ENCODE measurements at places on chromosomes 16 and 17.

DNA sequence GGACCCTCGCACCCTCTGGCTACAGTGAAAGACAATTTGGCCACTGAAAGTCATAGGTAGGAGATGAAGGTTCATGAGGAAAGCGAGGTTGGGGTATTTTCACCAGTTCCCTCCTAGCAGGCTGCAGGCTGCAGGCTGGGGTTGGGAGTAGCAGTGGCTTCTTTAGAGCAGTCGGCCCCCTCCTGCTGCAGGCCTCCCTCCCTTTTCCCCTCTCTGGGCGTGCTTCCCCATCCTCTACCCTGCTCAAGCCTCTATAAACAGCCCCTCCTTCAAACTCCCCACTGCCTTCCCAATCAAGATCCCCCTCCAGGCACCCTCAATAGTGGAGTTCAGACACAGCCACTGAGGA, 41.8 kb downstream of the GAS7 start:
- no peak for DNase-seq

DNA sequence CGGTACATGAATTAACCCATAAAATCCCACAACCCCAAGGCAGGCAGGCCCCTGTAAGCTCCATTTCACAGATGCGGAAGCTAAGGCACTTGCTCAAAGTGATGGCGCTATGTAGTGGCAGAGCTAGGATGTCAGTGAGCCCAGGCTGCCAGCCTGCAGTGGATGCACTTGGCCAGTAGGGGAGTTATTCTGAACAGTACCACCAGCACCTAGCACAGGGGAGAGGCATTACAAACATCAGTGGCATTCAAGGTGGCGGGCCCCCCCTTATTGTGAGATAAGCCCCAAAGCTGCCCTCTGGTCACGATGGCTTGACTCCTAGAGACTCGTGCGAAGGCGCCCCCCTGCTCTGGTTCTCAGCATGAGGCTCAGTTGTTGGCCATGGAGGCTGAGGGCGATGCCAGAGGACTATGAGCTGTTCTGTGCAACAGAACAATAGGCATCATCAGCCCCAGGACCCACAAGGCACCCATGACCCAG, 33.8 kb downstream of the GTF3C1 start:
- no peak for DNase-seq

DNA sequence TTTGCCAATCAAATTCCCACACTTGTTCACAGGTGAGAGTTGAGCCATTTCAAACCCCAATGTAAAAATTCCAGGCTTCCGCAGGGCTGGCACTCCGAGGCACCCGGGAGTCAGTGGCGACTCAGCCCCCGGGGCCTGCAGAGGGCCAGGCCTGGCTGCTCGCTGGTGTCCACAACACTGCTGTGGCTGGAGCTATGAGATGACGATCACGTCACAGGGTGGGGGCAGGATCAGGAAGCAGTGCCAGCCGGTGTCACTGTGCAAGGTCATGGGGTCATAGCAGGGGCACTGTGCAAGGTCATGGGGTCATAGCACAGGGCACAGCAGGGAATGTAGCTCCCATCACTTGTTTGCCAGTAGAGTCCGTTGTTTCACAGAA, 7.8 kb downstream of the VPS4A start:
- DNase-seq, result no peak

DNA sequence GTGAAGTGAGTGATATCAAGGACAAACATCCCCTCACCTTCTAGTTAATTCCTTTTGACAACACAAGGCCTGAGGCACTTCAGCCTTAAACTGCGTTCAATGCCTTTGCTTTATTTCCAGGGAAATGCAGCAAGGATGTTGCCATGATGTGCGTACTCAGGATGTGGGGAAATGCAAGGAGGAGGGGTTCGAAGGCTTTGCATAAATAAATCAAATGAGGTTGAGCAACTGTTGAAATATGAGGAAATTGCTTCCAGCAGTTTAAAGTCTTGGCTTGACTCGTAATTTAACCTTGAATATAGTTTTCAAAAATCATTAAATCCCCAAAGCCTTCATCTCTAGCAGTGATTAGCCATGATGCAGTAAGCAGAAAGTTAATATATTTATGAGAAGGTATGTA, 81.8 kb upstream of the CCL2 start:
- no peak for DNase-seq

DNA sequence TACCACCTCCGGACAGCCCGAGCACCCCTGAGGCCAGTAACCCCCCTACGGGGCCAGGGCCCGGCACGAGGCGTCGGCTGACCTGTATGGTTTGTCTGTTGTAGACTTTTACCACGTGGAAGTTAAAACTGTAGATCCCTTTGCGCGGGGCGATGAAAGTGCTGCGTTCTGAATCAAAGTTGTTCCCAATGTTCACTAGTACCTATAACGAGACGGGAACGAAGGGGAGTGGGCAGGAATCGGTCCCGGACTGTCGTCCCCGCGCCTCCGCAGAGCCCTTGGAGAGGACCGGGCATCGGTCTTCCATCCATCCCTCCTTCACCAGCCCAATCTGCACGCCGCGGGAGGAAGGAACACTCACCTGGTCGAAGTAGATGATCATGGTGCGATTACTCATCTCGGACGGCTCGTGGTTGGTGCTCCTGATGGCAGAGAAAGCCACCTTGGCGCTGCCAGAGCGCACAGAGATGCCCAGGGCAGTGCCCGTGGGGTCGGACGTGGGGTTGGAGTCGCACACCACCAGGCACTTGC, 732 bp downstream of the CBLN1 start:
- DNase-seq, result no peak

DNA sequence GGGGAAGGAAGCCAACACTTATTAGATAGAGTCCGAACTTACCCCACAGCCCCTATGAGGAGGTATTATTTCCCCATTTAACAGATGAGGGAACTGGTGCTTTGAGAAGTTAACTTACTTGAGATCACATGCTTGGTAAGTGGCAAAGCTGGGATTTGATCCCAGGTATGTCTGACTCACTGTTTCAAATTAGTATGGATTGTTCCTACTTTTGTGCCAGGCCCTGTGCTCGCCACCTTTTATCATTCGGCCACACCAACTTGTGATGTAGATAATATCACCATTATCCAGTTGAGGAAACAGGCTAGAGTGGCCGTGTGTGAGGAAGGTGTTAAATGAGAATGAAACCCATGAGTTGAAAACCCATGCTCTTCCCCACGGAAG, 10.7 kb downstream of the HIRIP3 start:
- no peak for DNase-seq

DNA sequence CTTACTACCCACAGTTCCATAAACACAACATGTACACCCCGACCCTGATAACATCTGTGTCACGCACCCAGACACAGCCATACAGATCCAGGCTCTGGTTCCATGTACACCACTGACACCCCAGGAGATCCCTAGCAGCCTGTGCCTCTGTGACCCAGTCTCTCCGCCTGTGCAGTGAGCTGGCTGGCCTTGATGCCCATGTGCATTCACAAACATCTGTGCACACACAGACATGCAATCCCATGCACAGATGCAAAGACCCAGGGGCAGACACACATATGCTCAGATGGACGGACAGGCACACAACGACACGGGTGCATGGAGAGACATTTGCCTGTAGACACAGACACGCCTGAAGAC, 4.1 kb downstream of the CCDC102A start:
- DNase-seq, result no peak

DNA sequence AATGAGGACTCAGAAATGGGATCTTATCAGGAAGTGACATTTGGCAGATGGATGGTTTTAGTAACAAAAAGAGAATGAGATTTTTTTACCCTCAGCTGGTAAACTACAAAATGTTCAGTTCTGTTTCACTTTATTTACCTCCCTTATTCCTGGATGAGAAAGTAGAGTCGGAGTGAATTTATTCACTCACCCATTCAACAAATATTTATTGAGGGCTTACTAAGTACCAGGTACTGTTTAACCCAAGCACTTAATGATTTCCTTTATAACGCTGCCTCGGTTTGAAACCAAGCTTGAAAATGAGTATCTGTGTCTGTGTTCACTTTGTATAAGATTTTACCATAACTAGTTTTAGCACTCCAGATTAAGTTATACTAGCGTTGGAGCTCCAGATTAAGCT, 38.1 kb downstream of the CDRT15 start:
- no peak for DNase-seq

DNA sequence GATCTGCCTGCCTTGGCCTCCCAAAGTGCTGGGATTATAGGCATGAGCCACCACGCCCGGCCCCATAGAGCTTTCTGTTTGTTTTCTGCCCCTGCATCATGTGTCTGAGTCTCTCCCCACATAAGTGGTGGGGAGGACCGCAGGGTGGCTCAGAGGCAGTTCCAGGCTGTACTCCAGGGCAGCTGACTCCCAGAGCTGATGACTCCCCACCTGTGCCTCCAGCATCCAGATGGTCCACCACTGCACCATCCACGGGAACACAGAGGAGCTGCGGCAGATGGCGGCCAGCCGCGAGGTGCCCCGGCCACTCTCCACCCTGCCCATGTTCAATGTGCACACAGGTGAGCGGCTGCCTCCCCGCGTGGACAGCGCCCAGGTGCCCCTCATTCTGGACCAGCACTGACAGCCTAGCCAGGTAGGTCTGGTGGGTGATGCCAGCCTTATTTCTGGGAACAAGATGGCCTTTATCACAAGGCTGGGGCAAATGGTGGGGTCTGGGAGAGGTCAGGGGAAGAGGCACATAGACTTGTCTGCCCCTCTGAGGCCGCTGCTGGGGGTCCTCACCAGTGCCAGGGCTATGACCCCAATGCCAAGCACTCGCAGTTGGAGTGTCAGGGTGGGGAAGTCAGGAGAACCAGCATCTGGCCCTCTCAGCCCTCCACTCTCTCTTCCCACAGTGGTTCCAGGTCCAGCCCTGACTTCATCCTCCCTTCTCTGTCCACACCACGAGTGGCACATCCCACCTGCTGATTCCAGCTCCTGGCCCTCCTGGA, 9.4 kb downstream of the SGCA start:
- DNase-seq, result no peak

DNA sequence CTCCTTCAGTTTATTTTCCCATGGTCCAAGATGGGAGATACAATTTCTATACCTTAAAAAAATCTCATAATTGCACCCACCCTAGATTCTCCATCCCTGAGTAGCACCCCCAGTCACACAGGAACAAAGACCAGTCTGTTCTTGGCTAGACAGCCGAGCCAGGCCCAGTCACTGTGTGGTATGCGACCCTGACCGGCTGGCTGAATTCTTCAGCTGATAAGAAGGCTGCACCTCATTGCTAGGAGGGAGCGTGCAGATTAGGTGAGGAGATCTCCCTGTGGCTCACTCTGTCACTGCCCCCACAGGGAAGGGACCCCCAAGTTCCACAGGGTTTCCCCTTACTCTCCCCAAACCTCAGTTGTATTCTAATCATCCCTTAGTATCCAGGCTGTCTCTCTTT, 138.7 kb downstream of the SALL1 start:
- DNase-seq, result no peak

- DNase-seq, result no peak
These were observed 742.1 kb upstream of the SOX9 start for GRCh38 chr17:71378741-71379140.

Data from NCI-H187 treated with DMSO at 0.1 percent for 48 hours (cell line).